ENCODE measurements at places on chromosomes 6 and 20.

DNA sequence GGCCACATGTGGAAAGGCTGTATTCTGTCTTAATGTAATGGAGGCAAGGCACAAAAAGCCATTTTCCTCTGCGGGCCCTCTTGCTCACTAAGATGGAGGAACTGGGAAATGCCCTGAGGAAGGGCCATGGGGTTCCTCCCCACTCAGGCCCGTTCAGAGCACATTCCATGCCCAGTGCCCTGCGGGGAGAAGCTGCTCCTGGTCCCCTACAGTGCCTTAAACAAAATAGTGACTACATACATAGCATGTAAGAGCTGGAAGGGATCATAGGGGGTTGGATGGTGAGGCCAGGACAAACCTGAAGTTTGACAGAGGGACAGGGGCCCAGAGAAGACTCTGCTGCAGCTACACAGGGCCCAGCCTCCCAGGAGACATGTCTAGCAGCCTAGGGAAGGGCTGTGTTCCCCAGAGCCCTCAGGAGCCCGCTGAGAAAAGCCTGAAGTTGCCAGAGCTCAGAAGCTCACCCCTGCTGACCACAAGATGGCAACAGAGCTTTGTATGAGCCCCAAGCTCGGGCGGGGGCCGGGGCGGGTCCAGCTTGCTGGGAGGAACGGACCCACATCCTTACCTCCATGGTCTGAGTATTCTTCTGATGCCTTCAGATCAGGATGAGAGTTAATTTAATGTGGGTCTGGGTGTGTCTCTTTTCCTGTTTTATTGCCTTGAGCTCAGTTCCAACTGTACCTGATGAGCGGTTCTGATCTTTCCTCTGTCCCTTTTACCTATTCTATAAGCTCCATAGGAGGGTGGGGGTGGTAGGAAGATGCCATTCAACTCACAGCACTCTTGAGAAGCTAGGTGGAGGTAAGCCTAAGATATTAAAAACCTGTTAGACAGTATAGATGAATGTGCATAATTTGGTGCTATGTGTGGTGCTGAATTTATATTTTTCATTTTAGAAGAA is 242.9 kb downstream of the CDC5L start:
- DNase-seq, result peak; percentile 86

DNA sequence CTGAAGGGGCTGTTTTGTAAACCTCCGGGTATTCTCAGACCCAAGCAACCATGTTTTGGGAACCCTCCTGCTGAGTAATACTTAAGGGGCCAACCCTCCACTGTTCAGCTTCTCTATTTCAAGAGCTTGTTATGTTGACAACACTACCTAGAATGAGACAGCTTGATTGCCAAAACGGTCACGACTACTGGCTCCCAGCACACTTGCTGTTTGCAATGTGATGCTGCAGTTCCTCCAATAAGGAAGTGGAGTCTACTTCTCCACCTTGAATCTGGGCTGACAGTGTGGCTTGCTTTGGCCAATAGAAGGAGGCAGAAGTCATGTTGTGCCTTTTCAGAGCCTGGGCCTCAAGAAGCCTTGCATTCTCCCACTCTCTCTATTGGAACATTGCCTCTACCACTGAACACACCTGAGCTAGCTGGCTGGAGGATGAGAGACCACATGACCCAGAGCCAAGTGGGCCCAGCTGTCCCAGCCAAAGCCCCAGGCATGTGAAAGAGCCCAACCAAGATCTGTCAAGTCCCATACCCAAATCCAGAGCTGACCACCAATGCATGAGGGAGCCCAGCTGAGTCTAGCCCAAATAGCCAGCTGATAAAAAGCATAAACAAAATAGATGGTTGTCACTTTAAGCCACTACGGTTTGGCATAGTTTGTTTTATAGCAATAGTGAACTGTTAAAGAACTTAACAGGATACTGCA is 108.0 kb downstream of the PRND start:
- DNase-seq, result no peak

DNA sequence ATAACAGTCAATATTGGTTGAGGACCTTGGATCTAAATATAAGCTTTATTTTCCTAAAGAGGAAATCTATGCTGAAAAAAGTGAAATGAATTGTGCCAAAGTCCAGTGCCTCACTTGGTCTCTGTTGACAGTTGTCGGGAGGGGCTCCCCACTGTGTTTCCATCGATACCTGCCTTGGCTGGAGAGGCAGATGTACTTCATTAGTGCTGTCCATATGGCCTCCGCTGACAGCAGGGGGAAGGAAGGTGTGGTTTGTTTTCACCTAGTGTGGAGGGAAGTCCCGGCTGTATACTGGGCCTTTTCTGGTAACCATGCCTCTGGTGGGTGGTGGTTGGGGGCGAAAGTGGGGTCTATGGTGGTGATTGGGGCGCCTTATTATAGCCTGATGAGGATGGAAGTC is 42.7 kb downstream of the CD2AP start:
- no peak for DNase-seq

- DNase-seq, result no peak
Measured at GRCh38 chr6:158013904-158014504, 32.3 kb downstream of the SYNJ2 start.

DNA sequence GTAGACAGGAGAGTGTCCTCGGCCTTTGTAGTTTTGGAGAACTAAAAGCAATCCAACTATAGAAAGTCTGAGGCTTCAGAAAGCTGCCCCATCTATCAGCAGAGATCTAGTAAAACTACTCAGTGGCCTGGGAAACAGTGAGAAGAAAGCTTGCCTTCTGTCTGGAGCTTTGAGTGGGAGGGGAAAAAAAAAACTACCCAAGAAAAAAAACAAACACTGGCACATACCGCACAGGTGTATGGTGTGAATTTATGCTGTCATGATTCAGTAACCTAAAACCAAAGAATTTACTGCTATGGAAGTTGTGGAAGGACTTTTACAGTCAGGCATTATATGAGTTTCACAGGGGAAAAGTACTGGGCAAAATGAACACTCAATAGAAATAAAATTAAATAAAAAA is 280.5 kb downstream of the ADGRB3 start:
- DNase-seq, result no peak

GRCh38 chr6:154745243-154745642 is 12.0 kb downstream of the SCAF8 start:
- DNase-seq, result no peak

- DNase-seq, result peak; percentile 72
Measured at GRCh38 chr6:27806981-27807440, 105.2 kb downstream of the OR2B2 start.

DNA sequence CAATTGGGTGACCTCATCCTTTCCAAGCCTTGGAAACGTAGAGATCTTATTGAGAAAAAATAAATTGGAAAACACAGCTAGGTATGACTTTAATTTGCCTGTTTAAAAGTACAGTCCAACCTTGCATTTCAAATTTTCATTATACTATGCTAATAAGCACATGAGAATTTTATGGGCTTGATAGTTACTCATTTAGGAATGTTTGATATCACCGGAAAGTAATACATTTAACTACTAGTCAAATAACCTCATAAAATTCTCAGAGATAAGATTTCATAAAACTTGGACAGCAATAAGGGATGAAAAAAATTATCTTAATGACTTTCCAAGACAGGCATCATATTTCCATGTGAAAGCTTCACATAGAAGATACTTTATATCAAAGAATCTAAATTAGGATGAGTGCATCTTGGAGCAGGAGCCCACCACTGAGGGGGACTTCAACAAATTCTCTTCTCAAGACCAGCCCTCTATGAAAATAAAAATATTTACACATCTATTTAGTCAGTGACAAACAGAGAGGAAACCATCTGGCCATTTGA is 236.3 kb downstream of the EPHA7 start:
- no peak for DNase-seq

GRCh38 chr6:64334636-64335035 is 699.0 kb downstream of the PHF3 start:
- DNase-seq, result no peak

- DNase-seq, result no peak
Measured at GRCh38 chr6:161507375-161507774, 233.5 kb upstream of the AGPAT4 start.

DNA sequence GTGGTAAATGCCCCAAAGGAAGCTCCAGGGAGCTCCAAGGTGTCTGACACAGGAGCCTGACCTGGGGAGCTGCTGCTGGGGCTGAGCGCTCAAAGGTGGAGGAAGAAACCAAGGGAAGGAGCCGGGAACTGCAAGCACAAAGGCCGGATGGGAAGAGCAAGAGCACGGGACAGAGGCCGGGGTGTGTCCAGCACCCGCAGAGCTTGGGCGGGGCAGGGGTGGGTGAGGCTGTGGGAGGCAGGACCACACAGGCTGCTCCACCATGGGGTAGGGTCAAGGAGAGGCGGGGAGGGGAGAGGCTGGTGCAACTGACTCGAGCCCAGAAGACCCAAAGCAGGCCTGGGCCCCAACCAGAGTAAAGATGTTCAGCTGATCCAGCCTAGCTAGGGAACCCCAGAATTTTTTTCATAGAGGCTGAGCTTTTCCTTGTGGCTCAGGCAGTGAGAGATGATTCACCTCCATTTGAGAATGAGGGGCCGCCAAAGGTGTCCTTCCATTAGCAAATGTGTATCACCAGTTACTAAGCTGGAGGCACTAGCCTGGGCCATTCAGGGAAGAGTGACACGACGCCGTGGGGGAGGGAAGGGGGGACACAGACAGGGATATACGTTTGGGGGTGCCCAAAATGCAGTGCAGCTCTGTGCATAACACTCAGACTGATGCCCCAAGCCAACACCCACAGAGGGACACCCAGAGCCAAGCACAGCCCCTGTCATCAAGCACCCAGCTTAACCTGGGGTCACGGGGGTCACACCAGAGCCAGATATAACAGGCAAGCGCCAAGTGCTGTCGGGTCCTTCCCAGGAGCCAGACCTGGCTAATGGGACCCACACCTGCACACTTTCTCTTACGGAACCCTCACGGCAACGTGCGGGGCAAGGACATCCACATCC is 21.3 kb upstream of the TLDC2 start:
- DNase-seq, result no peak

- no peak for DNase-seq
Measured at GRCh38 chr6:43992783-43993644, 134.2 kb downstream of the MRPL14 start.

DNA sequence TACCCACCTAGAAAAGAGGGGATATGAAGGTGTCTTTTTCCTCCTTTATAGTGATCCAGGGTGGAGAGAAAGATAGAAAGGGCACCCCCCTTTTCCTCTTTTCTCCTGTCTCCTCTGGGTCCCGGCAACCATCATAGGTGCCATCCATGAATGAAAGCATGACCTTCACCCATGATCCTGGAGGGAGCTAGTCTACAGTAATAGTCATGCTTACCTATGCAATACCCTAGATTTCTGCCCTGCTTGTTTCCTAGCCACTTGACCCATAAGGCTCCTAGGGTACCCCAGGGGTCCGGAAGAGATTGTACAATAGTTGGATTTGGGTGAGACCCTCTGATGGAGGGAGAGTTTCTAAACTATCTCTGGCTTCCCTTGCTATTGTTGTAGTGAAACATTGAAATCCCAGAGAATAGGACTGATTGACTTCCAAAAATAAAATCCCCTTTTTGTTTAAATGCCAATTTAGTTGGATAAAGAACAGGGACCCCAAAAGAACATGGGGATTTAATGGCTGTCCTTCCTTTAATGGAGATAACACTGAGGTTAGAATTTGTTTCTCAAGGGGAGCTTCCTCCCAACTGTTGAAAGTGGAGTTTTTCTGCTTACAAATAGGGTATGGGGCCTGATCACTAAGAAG is 366.8 kb upstream of the KHDRBS2 start:
- peak; percentile 55 for DNase-seq

- DNase-seq, result peak; percentile 36
Measured at GRCh38 chr6:45927421-45928320, 88.0 kb downstream of the CLIC5 start.

DNA sequence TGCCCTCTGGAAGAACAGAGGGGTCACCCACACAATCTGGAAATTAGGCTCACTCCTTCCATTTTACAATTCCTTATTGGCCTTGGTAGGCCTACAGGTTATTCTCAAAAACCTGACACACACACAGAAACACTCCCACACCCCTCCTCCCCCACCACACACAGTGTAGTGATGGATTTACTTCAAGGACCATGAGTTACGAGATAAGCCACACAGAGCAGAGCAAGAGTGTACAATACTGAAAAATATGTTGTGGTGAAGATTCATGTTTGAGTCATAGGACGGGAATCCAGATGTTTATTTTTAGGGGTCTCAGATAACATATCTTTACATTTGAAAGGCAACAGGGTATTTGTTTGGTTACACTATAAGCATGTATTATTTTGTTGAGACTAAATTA is 291.9 kb downstream of the PLCB1 start:
- no peak for DNase-seq

- no peak for DNase-seq
Measured at GRCh38 chr20:6469695-6470094, 297.8 kb upstream of the BMP2 start.

DNA sequence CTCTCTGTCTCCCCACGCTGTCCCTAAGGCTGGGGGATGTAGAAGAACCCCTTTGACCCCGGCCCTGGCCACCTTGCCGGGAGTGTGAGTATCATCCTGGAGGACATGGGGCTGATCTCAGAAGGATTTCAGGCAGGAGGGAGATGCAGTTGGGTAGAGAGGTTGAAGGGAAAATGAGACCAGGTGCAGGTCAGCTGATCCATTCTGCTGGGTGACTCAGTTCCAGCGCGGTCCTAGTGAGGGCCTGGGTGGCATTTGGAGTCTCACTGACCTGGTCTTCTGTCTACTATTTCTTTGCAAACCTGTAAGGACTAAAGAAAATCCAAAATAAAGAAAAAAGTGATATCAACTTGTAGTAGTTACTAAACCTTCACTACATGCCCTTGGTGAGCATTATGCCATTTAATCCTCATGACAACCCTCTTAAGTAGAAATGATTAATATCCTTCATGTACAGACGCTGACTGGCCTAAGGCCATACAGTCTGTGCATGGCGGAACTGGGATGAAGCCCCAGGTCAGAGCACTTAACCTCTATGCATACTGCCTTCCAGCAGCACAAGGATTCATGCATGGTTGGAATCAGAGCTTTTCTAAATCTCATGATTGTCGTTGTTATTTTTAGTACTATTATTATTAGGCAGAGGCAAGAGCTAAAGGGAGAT is 106.3 kb downstream of the ZDHHC14 start:
- DNase-seq, result no peak

DNA sequence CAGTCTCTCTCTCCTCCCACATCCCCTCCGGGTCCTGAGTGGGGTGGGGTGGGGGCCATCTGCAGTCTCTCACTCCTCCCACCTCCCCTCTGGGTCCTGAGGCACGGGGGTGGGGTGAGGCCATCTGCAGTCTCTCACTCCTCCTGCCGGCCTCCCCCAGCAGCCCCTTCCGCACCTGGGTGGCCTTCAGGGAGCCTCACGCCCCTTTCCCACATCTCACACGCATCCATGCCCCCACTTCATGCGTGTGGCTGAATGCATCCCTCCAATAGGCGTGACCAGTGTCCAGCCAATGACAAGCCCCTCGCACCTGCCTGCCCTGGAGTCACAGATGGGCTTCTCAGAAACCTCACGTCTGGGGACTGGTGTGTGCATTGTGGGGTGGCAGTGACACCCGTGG is 993 bp upstream of the SRMS start:
- no peak for DNase-seq

All from GM23338 (cell line).